Bronchial epithelial cell (primary cell): ENCODE measurements at places on chromosomes 7 and 10. TPM values are rescaled to one million over a fixed set of nuclear protein-coding genes. Genes with fewer than 3 reads are reported as not detected.

Gene SPDYE2
- total RNA-seq, result not detected in 2 replicates

Gene MICU1
- total RNA-seq, result 20.8 and 21.1 TPM in 2 replicates

Gene DOCK1
- total RNA-seq, result 148 and 173 TPM in 2 replicates

Gene SUN3
- total RNA-seq, result 0.51 and 0.79 TPM in 2 replicates

Gene IL6
- 0.13 and 0.53 TPM in 2 replicates for total RNA-seq

Gene SLC26A5
- not detected in 2 replicates for total RNA-seq

Gene NUTM2E
- total RNA-seq, result 0.13 TPM in 1 of 2 replicates, not detected in the other

Gene CCNJ
- 10.1 and 10.5 TPM in 2 replicates for total RNA-seq

Gene PARD3
- 78.2 and 98.2 TPM in 2 replicates for total RNA-seq

Gene SLC39A12
- not detected in 2 replicates for total RNA-seq

Gene SSC4D
- 0.79 and 1.3 TPM in 2 replicates for total RNA-seq

Gene VIPR2
- total RNA-seq, result not detected in 2 replicates

Gene CYP2C19
- 0.26 and 1.2 TPM in 2 replicates for total RNA-seq

Gene C10orf67
- 0.26 TPM in 1 of 2 replicates, not detected in the other for total RNA-seq

Gene KIF5B
- 134 and 197 TPM in 2 replicates for total RNA-seq

Gene OR13A1
- not detected in 2 replicates for total RNA-seq

Gene PTF1A
- total RNA-seq, result not detected in 2 replicates
